ENCODE measurements at places on chromosomes 16 and 17.

GRCh38 chr17:50280801-50281441 is 6.7 kb downstream of the TMEM92 start:
- peak; percentile 0 for DNase-seq

DNA sequence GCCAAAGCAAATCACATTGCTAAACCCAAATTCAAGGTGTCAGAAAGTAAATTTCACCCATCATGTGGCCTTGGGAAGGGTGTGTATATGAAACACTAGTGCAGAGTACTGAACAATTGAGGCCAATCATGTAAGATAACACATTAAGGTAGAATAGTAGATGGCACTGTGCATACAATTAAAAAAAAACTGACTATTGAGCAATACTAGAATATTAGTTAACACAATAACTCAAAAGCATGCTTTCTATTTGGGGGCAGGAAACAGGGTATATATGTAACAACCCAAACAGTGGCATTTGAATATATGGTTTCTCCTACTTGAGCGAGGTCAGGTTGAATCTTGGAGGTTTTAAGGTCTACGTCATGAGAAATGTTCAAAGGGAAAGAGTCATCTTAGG is 63.0 kb upstream of the DYNLRB2 start:
- no peak for DNase-seq

GRCh38 chr16:15951852-15952251 is 2.4 kb downstream of the ABCC1 start:
- no peak for DNase-seq

DNA sequence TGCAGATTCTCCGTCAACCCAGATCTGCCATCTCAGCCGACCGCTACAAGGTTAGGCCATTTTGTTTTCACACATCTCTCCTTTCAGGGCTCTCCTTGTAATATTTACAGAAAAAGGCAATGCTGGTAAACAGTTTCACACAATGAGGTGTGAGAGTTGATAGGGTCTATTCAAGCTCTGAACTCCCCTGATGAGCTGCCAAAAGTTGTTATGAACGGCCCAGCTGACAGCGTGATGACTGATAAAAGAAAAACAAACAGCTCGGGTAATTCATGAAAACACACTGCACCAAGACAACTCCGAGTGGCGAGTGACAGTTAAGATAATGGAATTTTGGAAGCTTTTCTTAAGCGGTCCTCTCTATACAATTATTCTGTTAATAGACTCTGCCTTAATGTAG is 68.1 kb upstream of the IRX5 start:
- DNase-seq: no peak

GRCh38 chr16:1772362-1772907 is at the start of gene EME2:
TSS of gene EME2 (plus strand) at chr16:1772810. CDS start at chr16:1773228, 418 bp downstream.
- DNase-seq: no peak

DNA sequence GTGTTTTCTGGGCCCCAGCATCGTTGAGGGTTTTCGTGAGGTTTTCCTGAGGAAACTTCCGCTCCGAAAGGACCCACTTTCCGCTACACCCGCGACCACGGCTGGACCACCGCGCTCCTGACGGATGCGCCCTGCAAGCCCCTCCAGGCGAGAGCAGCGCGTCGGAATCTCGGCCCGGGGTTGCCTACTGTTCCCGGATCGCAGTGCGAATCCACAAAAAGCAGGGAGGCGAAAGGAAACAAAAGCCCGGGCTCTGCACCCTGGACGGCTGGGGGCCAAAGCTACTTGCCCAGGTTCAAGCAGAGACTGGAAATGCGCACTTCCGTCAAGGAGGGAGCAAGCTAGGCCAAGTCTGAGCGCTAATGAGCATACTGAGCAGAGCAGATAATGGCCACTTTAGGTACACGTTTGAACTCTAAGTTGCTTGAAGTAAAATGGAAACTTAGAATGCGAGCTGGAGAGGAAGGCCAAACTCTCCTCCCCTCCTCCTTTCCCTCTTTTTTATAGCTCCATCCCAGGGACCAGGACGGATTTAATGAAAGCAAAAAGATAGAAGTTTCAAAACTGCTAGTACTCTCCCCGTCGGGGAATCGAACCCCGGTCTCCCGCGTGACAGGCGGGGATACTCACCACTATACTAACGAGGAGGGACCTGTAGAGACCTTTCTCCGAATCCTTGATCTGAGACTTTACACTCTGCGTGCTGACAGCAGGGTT is 11.4 kb upstream of the AURKB start:
- DNase-seq: peak; percentile 89
